ENCODE measurements at places on chromosomes 5 and 9.

DNA sequence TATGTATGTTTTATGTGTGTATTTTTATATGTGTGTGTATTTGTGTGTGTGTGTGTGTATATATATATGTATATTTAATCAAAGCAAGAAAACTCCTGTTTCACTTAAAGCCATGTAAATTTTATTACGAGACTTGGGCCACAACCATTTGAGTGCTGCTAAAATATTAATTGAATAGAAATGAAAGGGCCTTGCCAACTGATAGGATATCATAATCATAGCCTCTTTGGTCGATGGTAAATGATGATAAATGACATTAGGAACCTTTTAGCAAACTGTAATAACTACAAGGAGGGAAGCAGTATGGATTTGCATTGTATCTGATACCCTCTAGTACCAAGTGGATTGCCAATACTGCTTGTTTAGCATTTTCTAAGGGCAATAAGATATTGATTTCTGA is 7.9 kb downstream of the TLE4 start:
- DNase-seq: no peak

GRCh38 chr5:119347991-119348390 is 7.8 kb upstream of the TNFAIP8 start:
- DNase-seq: peak; percentile 89

DNA sequence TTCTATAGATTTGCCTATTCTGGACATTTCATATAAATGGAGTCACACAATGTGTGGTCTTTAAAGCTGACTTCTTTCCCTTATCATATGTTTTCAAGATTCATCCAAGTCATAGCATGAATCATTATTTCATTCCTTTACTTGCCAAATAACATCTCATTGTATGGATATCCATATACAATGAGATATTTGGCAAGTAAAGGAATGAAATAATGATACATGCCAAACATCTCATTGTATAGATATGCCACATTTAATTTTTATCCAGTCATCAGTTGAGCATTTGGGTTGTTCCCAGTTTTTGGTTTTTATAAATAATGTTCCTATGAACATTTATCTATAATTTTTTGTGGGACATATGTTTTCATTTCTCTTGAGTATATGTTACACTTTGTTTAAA is 20.5 kb upstream of the OR2K2 start:
- peak; percentile 71 for DNase-seq

GRCh38 chr5:146528236-146528635 is 12.2 kb upstream of the GPR151 start:
- DNase-seq: no peak

- DNase-seq: peak; percentile 16
Measured at GRCh38 chr9:132973713-132974112, 4.8 kb upstream of the GFI1B start.

DNA sequence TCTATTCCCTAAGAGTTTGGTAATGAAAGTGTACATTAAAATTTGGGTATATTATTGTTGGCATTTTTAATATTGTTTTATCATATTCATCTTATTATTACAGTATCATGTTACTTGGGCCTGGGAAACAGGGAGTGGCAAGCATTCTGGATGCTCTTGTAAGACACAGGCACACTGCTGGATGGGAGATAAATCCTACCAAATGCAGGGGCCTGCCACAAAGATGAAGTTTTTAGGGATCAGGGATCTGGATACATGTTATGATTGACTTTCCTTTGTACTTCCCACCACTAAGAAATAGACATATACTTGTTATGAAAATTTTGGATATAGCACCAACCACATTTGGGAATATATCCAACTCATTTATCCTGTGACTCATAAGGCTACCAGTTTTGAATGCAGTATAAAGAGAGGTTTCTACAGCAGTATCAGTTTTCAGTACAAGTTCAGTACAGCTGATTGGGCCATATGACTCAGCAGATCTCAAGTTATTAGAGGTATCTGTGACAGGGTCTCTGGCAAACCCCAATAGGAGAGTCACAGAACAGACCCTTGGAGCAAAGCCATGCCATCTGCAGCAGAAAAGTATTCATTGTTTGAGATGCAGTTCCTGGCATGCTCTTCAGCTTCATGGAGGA is 360.1 kb downstream of the DMAC1 start:
- DNase-seq: peak; percentile 68

GRCh38 chr9:125932012-125932411 is 184.8 kb downstream of the PBX3 start:
- peak; percentile 98 for DNase-seq

GRCh38 chr5:36599986-36600779 is 6.2 kb upstream of the SLC1A3 start:
- DNase-seq: peak; percentile 95

DNA sequence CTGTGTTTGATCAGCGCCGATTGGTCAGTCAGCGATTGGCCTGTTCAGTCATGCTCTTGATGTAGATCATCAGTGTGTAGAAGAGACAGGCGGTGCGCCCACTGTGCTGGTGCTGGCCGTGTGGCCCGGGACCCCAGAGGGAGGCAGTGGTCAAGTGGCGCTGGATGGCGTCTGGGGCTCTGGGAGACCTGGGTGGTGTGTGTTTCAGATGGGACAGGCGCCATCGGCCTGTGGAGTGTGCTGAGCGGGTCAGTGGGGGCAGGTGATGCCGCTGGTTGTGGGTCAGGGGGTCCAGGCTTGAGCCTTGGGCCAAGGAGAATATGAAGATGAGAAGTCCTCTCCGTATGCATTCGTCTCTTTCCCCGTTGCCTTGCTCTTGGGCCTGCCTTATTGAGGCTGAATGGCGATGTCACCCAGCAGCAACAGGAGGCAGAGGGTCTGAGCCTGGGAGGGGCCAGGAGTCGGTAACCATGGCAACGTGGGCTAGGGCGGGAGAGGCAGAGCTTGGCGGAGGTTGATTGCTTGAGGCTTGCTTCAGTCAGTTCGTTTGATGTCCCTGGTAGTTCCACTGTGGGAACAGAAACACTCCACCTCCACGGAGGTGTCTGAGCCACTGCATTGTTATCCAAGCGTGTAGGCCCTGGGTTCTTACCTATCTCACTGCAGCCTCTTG is 117.8 kb upstream of the CACNA1B start:
- DNase-seq: no peak

DNA sequence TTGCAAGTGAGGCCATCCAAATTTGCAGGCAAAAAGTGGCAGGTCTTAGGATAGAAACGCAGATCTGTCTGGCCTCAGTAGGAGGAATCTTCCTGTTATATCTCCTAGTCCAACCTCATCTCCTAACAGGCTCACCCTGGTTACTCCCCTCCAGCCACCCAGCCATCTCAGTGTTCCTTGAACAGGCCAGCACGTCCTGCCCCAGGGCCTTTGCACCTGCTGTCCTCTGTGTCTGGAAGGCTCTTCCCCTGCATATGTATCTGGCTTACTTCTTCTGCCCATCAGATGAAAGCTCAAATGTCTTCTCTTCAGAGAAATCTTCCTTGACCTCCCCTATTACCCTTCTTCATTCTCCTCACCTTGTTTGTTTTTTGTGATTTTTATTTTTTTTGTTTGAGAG is 107.3 kb upstream of the ALDH1B1 start:
- no peak for DNase-seq

GRCh38 chr5:34628373-34628772 is 27.8 kb upstream of the RAI14 start:
- DNase-seq: no peak

- DNase-seq: peak; percentile 65
Measured at GRCh38 chr5:16869821-16870796, 66.0 kb downstream of the MYO10 start.

GRCh38 chr5:44885903-44886302 is 77.2 kb downstream of the MRPS30 start:
- peak; percentile 0 for DNase-seq

DNA sequence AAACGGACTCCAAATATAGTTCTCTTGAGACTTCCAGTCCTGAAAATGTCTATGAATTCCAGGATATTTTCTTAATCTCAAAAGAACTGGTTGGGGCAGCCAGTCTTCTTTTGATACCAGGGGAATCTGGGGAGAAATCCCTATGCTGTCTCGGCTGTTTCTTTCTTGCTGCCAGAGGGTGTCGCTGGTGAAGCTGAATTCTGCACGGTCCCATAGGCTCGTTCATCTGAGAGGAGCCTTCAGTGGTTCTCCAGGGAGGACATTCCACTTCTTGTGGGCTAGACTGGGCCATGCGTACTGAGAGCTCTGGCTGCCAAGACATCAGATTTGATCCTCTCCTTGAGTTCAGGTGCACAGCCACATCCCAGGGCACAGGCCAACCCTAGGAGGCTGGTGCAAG is 155.0 kb upstream of the CLINT1 start:
- DNase-seq: peak; percentile 85

- peak; percentile 7 for DNase-seq
Measured at GRCh38 chr9:71628247-71628646, 140.1 kb downstream of the CEMIP2 start.

DNA sequence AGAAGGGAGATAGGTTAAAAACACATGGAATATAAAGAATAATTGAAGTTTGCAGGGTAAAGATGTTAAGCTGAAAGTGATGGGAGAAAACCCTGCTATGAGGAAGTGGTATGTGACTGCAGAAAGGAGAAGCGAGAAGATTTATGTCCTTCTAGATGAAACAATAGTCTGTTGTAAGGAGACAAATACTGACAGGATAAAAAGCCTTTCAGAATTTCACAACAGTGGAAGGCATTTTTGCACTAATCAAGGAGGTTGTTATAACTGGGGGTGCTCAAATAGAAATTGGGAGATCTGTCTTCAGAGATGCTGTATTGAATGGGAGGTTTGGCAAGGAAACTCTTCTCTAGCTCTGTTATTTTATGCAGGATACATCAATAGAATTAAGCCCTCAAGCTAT is 69.6 kb downstream of the NMUR2 start:
- no peak for DNase-seq

GRCh38 chr5:133251296-133252132 is 199.7 kb downstream of the HSPA4 start:
- no peak for DNase-seq

DNA sequence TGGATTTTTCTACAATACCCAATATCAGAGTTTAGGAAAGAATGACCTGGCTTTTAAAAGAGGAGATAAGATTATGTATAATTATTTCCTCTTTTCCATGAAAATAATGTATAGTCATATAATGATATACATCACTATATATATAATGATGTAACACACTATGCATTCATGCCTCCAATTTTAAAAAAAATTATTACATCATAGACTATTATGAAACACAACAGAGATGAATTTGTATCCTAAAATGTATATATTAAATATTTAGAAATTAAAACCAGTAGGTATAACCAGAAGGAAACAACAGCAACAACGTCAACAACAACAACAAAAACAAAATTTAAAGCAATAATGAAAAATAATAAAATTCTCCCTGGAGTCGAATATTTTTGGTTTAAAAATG is 1856.5 kb upstream of the CDH6 start:
- no peak for DNase-seq

GRCh38 chr9:107373809-107374208 is 90.7 kb downstream of the RAD23B start:
- DNase-seq: no peak

DNA sequence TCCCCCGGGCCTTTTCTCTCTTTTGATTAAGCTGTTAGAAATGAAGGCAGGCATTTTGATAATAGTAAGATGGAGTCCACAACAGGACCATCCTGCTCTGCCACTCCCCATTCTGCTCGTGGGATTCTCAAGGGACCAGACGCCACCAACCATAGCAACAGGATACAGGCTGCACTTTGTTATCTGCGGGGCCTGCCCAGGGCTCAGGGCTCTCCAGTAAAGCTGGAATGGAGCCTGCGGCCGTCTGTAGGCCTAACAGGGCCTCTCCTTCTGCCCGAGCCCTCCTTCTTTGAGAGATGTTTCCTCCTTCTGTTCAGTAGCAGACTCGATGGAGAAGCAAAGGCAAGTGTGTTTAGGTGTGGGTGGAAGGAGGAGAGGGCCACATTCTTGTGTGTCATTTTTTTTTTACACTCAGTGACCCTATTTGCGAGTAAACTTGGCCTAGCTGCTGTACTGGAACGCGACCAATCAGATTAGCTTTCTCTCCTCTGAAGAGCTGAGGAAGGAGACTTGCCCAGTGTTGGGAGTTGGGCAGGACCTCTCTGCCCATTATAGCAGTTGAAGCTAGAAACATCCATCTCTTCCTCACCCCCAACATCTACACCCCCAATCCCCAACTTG is 8.9 kb upstream of the EPB41L4B start:
- no peak for DNase-seq

DNA sequence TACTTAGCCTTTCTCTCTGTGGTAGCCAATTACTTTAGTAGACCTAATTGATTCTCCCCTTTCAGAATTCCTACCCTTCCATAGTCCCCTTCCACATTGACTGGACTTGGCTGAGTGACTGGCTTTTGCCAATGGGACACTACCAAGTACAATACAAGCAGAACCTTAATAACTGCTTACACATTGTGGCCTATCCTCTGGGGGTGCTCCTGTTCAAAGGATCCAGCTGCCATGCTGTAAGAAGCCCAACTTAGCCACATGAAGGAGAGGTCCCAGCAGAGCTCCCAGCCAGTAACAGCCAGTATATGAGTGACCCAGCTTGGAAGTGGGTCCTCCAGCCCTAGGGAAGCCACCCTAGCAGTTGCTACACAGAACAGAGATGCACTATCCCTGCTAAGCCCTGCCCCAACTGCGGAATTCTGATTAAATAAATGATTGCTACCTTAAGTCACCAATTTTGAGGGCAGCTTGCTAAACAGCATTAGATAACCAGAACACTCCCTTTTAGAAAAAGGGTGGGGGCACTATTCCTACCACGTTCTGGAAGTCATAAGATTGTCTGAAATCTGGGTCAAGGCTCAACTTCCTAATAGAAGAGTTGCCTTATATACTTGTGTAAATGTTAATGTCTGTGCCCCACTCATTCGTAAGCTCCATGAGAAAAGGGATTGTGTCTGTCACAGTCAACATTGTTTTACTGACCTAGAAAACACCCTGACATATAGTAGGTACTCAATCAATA is 11.1 kb upstream of the APTX start:
- DNase-seq: no peak

- DNase-seq: peak; percentile 47
Measured at GRCh38 chr5:36878392-36879082, 2.0 kb downstream of the NIPBL start.

- DNase-seq: no peak
Measured at GRCh38 chr9:87698069-87698809, 27.7 kb upstream of the CTSL start.

GRCh38 chr9:20462410-20462809 is 159.9 kb downstream of the MLLT3 start:
- no peak for DNase-seq

- DNase-seq: peak; percentile 36
Measured at GRCh38 chr5:172282272-172283019, 1.1 kb downstream of the UBTD2 start.

DNA sequence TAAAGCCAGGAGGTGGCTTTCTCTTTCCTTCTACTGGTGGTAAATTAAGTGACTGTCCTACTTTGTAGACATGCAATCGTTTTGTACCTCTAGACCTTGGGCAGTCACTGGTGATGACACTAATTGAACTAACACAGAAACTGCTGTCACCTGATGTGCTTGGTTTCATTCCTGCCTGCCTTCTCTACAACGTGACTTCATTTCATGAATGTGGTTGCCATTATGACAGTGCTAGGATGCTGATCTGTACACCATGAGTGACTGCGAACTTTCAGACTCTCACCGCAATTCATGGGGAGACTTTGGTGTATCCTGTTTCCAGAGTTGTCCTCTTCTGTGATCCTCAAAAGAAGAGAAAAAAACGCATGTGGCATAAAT is 47.5 kb downstream of the UBE2QL1 start:
- DNase-seq: no peak

GRCh38 chr9:128001779-128002298 is 21.1 kb upstream of the EEIG1 start:
- peak; percentile 93 for DNase-seq

Measured in fibroblast of upper back skin (primary cell).